ENCODE measurements at places on chromosomes 5 and 9.

- peak; percentile 31 for DNase-seq
These were observed 319.8 kb downstream of the HCN1 start for GRCh38 chr5:45376417-45376816.

DNA sequence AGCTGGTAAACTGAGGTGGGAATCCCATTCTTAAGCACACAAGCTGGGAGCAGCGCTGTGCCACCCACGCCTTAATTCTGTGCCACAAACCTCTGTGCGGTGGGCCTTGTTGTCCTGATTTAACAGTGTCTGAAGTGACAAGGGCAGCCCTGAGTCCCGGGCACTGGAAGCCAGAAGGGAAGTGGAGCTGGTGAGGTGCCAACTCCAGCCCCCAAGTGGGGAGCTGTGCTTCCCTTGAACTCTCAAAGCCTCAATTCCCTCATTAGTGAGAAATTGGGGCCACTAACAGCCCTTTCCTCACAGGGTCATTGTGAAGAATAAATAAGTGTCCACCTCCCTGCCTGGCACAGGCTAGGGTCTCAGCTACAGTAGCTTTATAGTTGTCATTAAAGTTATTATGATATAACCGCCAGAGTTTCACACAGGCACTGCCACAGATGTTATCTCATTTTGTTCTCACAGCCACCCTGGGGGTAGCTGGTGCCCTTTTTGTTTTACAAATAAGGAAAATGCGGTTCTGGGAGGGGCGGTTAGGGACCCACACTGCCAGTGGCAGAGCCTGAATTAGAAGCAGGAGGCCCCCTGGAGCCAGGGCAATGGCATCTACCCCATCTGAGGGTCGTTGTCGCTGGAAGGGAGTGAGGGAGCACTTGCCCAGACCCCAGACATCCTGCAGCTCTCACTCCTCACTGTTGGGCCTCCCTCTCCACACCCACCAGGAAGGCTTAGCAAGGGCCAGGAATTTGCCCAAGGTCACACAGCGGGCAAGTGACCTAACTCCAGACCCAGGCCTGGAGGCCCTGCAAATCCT is 2.1 kb upstream of the TLX3 start:
- DNase-seq: no peak

GRCh38 chr5:116577064-116577788 is 2.6 kb upstream of the SEMA6A start:
- no peak for DNase-seq

- no peak for DNase-seq
These were observed 114.4 kb downstream of the STK32A start for GRCh38 chr5:147349241-147349640.

- peak; percentile 52 for DNase-seq
These were observed 208.5 kb downstream of the ARHGAP26 start for GRCh38 chr5:142978726-142979125.
